ENCODE measurements at places on chromosomes 1 and 21.

DNA sequence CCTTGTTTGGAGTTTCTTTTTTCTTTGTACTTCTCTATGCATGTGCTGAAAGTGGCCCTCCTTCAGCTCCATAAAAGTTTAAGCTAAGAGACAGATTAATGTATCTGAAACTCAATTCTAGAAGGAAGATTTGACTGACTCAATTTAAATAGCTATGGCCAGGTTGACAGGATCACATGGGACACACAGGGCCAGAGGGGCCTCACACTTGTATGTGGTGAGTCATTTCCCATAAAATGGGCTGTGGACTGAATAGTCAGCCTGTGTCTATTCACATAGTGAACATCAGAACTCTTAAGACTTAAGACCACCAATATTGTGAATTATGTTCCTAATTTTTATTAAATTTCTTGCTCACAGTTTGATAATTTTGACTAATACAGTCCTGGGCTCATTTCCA is 45.7 kb upstream of the DEPDC1 start:
- DNase-seq, result peak; percentile 6

GRCh38 chr1:183842795-183843144 is 37.9 kb downstream of the RGL1 start:
- DNase-seq, result no peak

DNA sequence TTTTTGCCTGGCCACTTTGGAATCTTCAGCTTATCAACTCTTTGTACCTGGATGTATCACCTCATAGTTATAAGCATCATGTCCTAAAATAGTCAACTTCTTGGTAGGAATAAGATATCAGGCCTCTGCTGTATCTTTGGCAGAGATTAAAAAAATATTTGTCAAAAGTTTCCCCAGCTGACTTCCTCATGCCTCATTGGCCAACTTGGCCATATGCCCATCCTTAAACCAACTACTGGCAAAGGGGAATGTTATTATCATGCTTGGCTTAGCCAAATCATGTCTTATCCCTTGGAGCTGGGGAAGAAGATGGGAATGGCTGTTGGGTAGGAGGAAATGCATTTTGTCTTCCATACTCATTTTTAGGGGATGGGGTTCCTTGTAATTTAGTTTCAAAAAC is 23.4 kb downstream of the NFASC start:
- no peak for DNase-seq

GRCh38 chr21:39637971-39638240 is 25.2 kb downstream of the B3GALT5 start:
- no peak for DNase-seq

DNA sequence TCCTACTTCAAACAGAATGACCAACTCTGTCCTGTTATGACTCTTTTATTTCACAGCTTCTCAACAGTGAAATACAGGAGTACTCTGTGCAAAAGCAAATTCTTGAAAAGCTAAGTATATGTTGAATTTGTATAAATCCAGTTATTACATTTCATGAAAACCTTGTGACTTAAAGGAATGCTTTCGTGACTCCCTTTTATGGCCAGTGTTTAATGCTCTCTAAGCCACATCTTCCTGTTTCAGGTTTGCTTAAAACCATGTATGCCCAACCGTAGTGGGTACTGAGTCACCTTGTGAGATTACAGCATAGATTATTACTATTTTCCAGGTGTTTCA is 40.2 kb upstream of the KIF1B start:
- DNase-seq, result no peak

DNA sequence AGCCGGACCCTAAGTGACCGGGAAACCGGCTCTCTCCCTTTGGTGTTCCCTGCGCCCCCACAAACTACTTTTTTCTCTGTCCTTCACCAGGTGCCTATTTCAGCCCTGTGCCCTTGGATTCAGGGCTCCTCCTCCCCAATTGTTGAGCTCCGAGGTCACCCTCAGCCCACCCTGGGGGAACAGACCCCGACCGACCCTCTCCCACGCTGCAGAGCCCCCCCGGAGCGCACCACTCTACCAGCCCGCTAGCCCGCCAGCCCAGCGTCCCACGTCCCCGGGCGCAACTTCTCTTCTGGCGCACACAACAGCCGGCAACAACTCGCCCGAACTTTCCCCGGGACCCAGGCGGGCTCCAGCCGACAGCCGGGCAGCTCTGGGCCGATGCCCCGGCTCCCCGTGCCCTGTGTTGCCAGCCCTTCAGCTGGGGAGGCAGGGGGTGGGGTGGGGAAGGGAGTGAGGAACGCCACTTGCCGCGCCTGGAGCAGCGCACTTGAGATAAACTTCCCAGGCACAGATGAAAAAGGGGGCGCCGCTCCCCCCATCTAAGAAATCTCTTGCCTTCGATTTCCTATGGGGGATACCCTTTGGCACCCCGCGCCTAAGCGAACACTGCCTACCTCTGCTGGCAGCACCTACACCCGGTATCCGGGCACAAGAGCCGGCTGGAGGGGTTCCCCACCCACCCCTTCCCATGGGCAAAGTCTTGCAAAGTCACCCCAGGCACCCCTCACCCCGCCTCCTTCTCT is 997 bp downstream of the CASZ1 start:
- peak; percentile 49 for DNase-seq

DNA sequence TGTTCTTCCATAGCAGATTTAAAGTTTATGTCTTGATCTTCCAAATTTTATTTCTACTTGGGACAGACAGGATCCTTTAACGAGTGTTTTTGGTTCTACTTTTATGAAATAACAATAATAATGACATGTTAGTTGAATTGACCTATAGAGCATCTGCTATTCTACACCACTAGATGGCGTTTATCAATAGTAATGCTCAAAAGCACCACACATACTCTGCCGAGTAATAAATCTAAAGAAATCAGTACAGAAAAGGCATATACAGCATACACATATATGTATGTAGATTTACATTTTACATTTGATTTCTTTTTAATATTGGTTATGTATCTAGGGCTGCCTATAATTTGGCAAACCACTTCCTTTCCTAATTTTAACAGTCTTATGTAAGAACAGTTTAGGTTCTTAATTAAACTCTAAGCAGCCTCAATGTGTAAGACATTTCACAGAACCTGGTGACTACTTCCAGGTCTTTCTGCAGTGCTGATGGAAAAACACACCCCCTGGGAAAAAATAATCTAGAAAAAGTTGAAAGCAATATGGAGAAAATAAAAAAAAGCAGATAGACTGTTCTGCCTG is 5.9 kb upstream of the SIPA1L2 start:
- DNase-seq, result peak; percentile 48

DNA sequence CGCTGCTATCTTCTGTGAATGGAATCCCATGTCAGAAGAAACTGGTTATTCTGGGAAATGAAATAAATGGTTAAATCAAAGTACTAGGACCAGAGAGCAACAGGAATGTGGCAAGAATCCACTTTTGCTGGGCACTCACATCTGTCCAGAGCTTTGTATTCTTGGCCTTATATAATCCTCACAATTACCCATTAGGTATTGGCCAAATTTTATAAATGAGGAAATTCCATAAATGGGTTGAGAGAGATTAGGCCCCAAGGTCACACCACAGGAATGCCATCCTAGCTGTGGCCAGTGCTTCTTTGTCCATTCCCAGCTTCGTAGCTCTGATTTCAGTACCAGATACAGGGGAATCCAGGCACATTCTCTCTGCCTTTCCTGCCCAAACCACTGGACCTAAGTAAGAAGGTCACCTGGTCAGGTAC is 76.1 kb upstream of the HOOK1 start:
- DNase-seq, result peak; percentile 67

- no peak for DNase-seq
Observed at GRCh38 chr21:43961382-43961909, 50.7 kb upstream of the TRAPPC10 start.
